ENCODE measurements at places on chromosomes 5 and 9.

GRCh38 chr5:136020383-136021015, 8.3 kb upstream of the TGFBI start:
- DNase-seq, result no peak

DNA sequence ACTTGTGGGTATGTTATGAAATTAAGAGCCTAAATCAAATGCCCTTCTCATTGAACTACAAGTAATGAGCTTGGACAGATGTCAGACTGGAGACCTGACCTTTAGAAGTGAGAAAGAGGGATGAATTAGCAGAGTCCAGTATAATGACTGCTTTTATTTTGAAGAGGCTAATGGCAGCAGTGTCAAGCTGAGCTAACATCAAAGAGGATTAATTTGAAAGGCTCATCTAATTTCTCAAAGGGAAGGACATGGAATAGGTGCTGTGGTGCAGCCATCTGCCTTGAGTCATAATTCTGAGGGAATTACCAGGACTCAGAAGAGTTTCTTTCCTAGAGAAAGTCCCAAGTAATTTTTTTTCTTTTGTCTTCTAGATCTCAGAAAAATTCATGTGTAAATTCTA, 57.6 kb downstream of the FAM81B start:
- no peak for DNase-seq

DNA sequence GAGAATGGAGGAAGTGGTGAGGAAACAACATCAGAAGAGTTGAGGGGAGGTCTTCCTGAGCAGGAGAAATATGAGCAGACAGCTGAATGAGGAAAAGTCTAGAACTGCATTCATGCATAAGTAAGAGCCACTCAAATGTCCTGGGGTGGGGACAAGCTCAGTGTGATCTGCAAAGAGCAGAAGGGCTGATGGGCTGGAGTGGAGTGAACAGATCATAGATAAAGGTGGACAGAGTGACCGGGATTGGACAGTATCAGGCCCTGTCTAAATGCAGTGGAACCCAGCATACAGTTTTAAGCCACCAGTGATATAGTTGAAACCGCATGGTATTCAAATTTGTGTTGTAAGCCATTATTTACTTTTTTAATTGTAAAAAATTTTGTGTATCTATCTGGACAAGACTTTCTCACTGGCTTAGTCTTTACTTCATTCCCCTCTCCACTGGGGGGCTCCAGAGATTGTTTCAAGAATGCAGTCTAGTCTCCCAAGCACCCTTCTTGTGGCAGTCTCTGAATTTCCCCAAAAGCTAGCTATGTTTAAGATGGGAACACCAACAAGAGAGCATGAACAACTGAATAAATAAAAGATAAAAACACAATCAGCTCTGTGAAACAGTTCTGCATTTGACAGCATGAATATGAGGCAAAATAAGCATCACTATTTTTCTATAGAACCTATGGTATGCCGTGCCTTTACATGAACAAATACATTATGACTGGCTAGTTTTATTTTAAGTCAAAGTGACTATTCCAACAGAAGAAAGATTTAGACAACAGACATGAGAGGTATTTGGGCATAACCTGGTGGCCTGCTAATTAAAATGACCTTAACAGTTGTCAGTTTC, 10.7 kb upstream of the STK32A start:
- DNase-seq, result no peak

- no peak for DNase-seq
Measured at GRCh38 chr5:154618696-154619095, 136.5 kb upstream of the LARP1 start.

GRCh38 chr9:4550777-4551484, 60.7 kb downstream of the SLC1A1 start:
- DNase-seq, result no peak

GRCh38 chr9:134661299-134661698, 19.7 kb downstream of the COL5A1 start:
- no peak for DNase-seq

DNA sequence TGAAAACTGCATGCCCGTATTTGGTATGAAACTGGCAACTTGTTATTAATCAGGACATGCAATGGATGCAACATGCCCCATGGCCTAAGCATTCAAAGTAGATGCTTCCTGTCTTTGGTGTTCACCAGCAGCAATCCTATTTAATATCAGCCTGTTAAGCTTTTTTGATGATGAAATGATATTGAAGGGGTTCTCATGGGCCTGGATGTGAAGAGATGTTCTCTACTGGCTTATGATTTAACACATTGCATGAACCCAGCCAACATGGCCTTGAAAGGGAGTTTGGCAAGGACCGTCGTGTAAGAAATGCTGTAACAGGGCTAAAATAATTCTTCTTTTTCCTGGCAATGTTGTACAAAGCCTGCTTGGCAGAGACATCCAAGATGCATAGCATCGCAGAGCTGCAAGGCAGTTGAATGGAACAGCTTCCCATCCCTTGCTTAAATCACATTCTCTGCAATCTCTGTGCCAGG, 111.2 kb downstream of the SMARCA2 start:
- no peak for DNase-seq

- no peak for DNase-seq
Measured at GRCh38 chr5:92022415-92023140, 639.5 kb upstream of the ARRDC3 start.

GRCh38 chr5:124716169-124716568, 30.3 kb downstream of the ZNF608 start:
- no peak for DNase-seq

DNA sequence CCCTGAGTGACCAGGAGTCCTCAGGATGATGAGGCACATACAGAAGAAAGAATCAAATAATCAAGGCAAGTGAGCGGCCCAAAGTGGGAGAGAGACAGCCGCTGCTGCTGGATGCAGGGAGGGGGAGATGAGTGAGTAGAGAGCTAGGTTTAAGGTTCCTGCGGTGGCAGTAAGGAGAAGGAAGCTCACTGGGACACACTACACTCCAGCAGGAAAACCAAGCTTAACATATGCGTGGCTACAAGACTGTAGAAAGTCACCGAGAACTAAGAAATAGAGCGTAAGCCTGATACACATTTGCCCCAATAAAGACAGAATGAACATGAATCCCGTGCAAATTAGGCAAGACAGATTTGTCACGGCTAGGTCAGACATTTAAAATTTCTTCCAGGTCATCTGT, 470.2 kb downstream of the KDM4C start:
- no peak for DNase-seq

- DNase-seq, result no peak
Measured at GRCh38 chr5:168318240-168318639, 26.8 kb downstream of the WWC1 start.

DNA sequence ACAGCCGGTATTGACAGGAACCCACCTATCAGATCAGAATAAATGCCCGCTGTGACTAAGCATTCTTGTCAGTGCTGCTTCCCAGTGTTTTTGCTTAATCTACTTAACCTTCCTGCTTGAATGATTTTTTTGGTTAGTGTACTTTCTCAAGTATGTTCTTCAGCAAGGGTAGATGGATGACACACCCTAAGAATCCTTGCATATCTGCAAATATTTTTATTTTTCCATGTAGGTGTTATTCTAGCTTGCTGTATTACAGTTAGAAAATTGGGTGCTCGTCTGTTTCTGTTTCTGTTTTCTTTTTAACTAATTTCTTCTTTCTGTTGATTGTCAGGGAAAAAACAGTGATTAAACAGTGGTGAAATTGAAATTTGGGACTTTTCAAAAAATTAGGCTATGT, 64.5 kb downstream of the SEC61B start:
- no peak for DNase-seq

GRCh38 chr5:73899055-73899454, 273.1 kb downstream of the ARHGEF28 start:
- no peak for DNase-seq

GRCh38 chr9:37677435-37677834, 26.7 kb downstream of the FRMPD1 start:
- no peak for DNase-seq

GRCh38 chr9:83472221-83472665, 66.0 kb downstream of the FRMD3 start:
- DNase-seq, result no peak

DNA sequence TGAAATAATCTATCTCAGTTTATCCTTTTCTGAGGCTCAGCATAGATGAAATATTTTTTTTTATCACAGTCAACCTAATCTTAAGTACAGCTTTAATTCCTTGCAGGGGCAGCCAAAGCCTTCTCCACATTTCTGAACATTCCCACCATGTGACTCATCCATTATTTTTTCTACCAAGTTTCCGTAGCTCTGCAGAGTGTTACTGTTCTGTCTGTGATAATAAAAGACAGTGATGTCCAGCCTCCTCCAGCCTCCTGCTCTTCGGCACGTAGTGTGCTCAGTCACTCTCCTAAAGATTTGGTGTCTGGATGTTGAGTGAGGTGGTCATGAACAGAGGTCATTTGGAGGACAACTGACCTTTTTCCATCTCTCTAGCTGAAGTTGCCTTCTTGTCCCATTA, 338.1 kb upstream of the ADAMTS16 start:
- no peak for DNase-seq

- DNase-seq, result no peak
Measured at GRCh38 chr9:87599901-87600610, 102.4 kb downstream of the DAPK1 start.

- no peak for DNase-seq
Measured at GRCh38 chr9:77899679-77900354, 131.8 kb downstream of the GNAQ start.

DNA sequence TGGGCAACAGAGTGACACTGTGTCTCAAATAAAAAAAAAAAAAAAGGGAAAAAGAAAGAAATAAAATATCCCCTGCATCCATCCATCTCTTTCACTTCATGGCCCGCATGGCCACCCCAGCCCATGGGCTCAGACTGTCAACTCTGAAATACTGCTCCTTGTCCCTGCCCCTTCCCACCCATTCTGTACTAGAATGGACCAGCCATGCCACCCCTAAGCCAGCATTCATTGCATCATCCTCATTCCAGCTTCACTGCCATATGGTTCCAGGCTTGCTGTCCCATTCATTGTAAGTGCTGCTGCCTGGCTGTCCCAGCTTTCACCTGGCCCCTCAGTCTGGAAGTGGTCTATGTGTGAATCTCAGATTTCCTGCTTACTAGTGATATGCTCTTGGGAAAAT, 46.2 kb downstream of the SPRY4 start:
- no peak for DNase-seq

DNA sequence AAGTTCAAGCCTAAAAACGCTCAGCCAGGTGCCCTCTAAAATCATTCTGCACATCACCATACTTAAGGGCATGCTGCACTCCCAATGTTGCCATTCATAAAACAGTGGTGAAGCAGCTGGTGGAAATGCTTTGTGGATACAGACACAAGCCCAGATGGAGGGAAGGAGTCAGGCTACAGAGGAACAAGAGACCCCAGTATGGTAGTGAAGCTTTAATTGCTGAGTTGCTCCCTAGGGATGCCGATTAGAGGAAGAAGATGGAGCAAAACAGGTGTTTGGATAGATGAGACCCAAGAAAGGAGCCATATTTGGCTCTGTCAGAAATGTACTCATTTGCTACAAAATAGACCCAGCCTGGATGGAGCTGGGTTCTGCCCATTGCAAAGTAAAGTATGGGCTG, 230.5 kb downstream of the NSG2 start:
- no peak for DNase-seq

DNA sequence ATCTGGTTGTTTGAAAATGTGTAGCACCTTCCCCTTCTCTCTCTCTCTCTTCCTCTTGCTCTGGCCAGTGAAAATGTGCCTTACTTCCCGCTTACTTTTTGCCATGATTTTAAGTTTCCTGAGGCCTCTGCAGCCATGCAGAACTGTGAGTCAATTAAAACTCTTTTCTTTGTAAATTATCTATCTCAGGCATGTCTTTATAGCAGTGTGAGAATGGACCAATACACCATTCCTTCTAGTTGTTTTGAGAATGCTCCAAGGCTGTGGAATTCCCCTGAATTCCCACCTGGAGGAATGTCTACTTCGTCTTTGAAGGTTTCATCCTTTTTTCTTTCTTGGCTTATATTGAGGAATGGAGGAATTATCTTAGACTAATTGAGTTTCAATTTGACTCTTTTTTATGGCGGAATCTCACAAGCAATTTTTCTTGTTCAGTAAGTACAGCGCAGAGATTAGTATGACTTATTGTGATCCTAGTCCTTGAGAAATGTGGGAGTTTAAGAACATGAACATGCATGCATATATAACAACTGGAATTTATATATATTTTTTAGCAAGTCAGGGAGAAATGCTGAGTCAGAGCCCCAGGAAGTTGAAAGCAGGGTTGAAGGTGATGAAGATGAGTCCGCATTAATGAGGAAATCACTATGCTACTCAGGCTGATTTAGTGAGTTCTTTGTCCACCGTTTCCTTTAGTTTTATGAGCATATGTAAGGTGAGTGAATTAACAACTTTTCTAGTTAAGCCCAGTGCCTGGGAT, 488.1 kb upstream of the ADAMTS16 start:
- no peak for DNase-seq

DNA sequence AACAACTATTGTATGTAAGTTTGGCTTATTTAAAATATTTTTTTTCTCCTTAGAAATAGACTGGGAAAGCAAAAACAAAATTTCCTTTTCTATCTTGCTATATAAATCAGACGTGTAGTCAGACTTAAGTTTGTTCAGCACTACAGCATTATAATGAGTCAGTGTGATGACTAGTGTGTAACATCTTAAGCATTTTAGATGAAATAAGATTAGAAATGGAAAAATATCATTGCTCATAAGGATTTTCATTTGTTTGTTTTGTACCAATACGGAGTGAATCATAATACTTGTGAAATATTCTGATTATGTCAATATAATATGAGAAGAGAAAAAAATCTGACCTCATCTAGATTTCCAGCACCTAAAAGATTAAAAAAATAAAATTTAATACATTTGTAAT, 64.7 kb upstream of the RICTOR start:
- DNase-seq, result no peak

DNA sequence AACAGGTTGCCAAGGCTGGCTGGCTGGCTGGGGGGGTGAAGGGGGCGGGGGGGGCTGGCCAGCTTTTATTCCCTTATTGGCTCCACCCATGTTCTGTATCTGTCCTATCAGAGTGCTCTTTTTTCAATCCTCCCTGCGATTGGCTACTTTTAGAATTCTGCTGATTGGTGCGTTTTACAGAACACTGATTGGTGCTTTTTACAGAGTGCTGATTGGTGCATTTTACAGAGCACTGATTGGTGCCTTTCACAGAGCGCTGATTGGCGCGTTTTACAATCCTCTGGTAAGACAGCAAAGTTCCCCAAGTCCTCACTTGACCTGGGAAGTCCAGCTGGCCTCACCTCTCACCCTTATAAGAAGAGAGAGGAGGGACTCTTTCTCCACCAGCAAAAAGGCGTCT, 175.9 kb downstream of the ERCC6L2 start:
- DNase-seq, result no peak

DNA sequence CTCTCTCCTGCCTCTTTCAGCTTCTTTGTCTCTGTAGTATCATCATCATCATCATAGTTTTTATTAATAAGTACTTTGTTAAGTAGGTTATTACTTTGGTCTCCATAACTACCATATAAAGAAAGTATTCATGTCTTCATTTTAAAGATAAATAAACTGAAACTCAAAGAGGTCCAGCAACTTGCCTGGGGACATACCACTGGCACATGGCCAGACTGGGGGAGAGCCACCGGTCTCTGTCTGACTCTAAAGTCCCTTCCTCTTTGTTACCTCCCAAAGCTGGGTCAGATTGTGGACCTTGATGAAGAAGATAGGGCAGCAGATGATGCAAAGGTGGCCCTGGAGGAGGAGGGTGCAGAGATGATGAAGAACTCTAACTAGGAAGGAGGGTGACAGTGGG, 8.5 kb downstream of the CDX1 start:
- no peak for DNase-seq

GRCh38 chr9:127446713-127447415, 4.3 kb downstream of the RPL12 start:
- no peak for DNase-seq

- DNase-seq, result no peak
Measured at GRCh38 chr9:83405759-83406158, 132.4 kb downstream of the FRMD3 start.

GRCh38 chr5:132825033-132825833, 5.2 kb downstream of the SHROOM1 start:
- no peak for DNase-seq
